Kidney epithelial cell (primary cell): ENCODE measurements at places on chromosomes 1 and 21. TPM values are rescaled to one million over a fixed set of nuclear protein-coding genes. Genes with fewer than 3 reads are reported as not detected.

- DNase-seq = no peak
These were observed 49.9 kb upstream of the ITPKB start for GRCh38 chr1:226788965-226789364.

- no peak for DNase-seq
These were observed 39.5 kb upstream of the RCC1 start for GRCh38 chr1:28466226-28466778.

- DNase-seq = no peak
These were observed 175.5 kb downstream of the CLIC6 start for GRCh38 chr21:34844013-34844923.

GRCh38 chr1:59150577-59151386 is 146.1 kb upstream of the FGGY start:
- DNase-seq = peak; percentile 97

GRCh38 chr1:66500301-66500700 is 33.7 kb upstream of the SGIP1 start:
- DNase-seq = no peak

GRCh38 chr21:17900990-17901385 is 81.8 kb upstream of the C21orf91 start:
- DNase-seq = no peak

- no peak for DNase-seq
These were observed 116.1 kb upstream of the DPT start for GRCh38 chr1:168845140-168845539.

DNA sequence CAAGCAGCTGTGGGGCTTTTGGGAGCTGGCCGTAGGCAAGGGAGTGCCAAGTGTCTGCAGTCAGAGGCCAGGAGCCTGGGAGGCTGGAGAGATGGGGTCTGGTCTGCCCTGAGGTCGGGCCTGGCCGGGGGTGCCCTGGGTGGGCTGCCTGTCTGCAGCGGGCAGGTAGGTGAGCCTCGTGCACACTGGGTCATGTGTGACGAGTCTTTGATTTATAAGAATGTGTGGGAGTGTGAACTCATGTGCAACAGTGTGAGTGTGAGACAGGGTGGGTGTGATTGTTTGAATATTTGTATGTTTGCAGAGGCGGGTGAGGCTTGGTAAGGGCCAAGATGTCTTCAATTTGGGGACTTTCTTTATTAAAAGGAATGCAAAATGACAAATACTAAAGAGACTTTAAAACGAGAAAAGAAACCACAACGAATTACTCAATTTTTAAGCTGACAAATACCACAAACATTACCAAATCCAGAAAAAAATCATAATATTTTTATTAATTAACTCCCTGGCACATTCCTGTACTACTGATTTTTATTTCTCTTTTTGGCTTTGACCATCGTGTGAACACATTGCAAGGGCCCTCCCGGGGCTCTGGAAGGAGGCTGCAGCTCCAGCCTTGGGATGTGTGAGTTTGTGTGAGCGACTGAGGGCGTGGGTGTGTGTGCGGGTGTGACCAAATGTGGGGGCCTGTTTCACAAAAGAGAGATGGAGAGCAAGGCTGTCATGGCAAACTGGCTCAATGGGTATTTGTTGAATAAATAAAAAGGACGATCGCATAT is 110.3 kb upstream of the WNT4 start:
- no peak for DNase-seq

Gene RAB25
- 30.4 and 46.0 TPM in 2 replicates for total RNA-seq

Gene SPRR5
- total RNA-seq = not detected in 2 replicates

Gene GPR37L1
- total RNA-seq = 0.04 and 0.07 TPM in 2 replicates
